Glutamatergic neuron (in vitro differentiated cells): ENCODE measurements at places on chromosomes 6 and 20. TPM values are rescaled to one million over a fixed set of nuclear protein-coding genes. Genes with fewer than 3 reads are reported as not detected.

The KIFC1 gene
- total RNA-seq = 14.8 TPM

The PNLDC1 gene
- not detected for total RNA-seq

The C6orf132 gene
- total RNA-seq = 0.25 TPM

The IL17F gene
- not detected for total RNA-seq

The SLC17A2 gene
- not detected for total RNA-seq

The GSTA2 gene
- total RNA-seq = not detected

The NKAIN4 gene
- total RNA-seq = 183 TPM

The CAP2 gene
- 24.4 TPM for total RNA-seq

The KIAA0408 gene
- 110 TPM for total RNA-seq

DNA sequence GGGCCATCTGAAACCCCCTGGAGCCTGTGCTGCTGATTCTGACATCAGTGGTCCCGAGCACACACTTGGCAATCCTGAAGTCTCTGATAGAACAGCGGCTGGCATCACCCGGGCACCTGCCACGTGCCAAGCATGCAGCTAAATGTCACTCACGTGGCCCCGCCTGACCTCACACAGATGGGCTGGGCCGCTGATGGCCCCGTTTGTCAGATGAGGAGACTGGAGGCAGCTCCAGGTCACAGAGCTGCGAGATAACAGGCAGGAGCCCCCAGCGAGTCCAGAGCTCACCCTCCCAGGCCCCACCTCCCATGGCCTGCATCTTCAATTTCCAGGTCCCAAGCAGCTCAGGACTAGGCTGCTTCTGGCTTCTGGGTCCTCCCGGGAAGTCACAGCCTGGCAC lies 67.2 kb downstream of the YTHDF1 start:
- DNase-seq = no peak

DNA sequence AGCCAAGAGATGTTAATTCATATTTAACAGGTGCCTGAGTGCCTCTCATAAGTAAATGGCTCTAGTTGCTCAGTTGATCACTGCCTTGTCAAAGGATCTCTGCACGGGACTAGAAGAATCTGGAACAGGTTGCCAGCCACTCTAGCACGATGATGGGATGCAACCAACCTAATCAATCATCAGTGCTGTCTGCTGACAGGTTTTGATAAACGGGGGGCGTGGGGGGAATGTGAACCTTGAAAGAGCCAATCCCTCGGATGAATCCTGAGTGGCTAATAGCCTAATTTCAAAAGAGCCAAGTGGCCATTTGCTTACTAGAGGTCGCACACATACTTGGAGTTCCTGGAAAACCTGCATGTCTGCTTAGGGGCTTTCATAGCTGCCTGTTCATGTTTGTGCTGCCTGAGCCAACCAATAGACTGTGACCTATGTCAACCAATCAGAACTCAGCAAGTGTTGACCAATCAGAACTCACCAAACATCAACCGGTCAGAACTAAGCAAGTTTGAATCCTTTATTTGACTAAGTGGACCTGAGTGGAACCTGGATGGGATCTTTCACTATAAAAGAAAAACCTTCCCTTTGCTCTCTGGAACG lies 43.5 kb upstream of the ECI2 start:
- no peak for DNase-seq

DNA sequence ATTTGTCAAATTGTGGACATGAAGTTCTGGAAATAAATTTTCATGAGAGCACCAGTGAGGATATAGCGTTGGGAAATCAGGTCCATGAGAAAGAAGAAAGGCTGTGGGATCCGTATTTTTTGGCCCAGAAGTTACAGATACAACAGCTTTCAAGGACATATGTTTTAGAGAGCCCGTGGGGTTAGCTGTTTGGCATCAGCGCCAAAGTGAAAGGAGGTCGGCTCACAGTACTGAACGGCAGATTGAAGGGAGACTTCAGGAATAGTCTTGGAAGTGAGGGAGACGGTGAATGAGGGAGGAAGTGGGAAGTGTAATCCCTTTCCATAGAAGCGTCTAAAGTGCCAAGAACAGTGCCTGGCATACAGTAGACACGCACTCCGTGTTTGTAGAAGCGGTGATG lies 31.8 kb downstream of the ZDHHC14 start:
- no peak for DNase-seq

GRCh38 chr6:109523478-109523877 lies 40.5 kb upstream of the ZBTB24 start:
- DNase-seq = no peak

DNA sequence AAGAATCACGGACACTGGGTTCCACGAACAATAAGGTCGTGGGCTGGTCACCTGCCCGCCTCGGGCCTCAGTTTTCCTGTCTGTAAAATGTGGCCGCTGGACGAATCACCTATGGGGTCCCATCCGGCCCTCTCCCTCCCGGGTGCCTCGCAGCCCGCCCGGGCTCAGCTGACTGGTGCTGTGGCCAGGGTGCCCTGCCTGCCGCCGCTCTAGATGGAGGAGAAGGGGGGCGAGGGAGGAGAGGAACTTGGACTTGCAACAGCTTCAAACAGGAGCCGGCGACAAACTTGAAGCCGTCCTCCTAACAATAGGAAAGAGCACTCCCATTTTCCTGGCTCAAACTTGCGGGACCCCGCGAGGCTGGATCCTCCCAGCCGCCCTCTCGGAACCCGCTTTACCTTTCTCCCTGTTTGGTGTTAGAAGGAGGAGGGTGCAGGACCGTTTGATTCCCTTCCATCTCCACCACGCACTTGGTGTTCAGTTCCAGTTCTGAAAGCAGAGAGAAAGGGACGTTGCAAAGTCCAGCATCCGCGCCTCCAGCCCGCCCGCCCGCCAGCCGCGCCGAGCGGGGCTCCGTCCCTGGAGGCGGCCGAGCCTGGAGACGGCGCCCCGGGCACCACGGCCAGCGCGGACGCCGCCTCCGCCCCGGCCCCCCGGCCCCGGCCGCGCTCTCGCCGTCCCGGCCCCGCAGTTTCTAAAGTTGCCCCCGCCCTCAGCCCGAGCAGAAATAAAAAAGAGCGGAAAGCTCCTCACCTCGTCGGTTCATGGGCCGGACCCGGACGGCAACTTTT lies 584 bp downstream of the KIF13A start:
- peak; percentile 54 for DNase-seq

GRCh38 chr6:22926790-22927354 lies 357.5 kb downstream of the HDGFL1 start:
- DNase-seq = peak; percentile 20

DNA sequence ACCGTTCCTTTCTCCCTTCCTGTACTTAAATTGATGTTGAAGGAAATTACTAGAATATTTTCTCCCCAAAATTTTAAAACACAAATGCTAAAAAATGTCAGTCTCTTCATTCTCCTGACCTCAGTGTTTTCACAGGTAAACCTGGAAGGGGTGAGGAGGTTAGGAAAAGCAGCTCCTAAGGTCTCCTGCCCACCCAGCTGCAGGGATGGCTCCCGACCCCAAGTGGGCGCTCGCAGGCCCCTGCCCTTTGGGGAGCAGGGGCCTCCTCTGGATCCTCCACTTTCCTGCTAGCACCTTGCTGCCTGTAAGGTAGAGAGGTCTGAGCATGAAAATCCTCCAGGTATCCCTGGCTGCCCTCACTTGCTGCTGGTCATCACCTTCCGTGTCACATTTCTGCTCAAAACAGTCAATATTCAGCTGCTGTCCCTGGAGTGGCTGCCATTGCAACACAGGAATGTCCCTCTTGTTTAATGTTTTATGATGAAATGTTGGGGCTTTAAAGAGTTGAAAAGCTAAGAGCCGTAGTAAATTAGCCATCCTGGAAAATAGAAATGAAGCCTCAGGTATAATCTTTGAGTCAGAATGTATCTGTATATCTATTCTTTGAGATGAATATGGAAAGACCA lies 10.9 kb upstream of the HSP90AB1 start:
- DNase-seq = no peak

DNA sequence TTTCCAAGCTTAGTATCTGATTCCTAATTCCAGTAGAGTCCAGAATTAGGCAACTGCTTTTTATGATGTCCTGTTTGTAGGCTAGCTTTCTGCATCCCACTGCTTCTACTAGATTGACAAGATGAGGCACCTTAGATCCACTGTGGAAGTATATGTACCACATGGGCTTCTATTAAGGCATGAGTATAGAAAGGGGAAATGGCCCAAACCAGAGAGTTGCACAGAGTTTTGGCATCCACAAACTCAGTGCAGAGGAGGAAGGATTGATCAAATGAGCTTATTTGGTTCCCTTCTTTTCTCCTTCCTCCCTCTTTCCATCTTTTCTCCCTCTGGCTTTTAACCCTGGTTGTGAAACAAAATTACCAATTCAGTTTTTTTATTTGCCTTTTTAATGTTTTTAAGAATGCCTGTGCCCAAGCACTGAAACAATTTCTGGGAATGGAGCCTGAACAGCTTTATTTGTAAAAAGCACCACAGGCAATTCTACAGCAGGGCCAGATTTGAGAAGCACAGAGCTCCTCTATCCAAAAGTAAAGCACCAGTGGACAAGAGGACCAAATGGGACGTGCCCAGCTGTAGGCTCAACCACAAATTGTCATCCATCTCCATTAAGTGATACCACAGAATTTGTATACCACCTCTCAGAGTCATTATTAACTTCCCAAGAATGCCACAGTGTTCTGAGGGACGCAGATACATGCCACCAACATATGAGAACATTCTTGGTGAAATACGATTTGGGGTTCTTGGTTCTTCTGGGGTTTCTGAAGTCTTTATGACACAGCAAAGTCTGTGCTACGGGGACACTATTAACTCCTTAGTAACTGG lies 969.1 kb downstream of the KIF16B start:
- DNase-seq = no peak

- DNase-seq = no peak
Observed at GRCh38 chr6:33758815-33759216, 12.1 kb upstream of the IP6K3 start.

- no peak for DNase-seq
Observed at GRCh38 chr20:40811660-40812414, 122.8 kb upstream of the MAFB start.
